NCI-H510A (cell line): ENCODE measurements at places on chromosomes 7 and 10.

GRCh38 chr7:80244206-80244916 lies 109.7 kb downstream of the GNAI1 start:
- no peak for DNase-seq

DNA sequence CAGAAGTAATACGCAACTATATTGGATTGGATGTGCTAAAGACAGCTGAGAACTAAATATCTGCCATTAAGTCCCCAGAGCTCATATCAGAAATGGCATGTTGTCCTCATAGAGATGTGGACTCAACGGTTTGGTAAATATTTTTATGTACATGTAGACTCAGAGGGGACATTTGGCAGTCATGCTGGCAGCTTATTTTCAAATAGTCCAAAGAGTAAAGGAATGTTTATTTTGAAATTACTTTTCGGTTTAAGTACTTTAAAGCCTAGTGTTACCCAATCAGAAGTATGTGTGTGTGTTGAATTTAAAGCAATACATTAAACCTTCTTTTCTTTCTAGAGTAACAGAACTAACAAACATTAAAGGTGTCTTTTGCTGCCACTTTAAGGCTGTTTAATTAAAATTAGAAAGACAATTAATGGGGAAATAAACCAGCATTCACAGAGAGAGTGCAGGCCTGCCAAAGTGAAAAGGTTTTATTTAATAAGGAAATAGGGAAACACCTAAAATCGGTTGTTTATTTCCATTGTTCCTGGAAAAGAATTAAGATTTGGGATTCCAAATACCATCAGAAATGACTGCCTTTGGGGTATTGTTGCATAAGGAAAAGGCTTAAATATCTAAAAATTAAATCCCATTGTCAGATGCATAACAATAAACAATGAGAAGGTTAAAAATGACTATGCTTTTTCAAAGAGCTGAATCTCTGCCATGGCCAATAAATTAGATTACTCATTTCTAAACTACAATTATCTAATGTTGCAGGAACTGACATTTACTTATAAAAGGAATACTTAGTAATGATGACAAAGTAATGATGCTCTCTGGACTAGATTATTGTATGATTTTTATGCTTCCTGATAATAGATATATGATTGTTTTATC lies 113.4 kb upstream of the AHR start:
- DNase-seq = no peak

DNA sequence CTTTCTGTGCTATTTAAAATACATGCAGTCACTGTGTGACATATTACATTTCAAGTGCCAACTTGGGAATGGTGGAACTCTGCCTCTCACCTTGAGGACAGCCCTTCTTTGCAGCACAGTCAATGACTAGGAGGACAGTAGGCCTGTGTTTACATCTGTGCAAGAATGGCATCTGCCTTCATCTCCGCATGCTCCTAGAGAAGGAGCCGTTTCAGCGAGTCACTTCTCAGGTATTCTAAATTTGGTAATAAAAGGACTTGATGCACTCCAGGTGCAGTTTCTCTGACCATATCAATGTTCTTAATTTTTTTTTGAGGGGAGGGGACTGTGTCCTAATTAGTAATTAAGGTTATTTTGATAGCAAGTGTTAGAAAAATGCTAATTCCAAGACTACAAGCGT lies 128.9 kb downstream of the SDK1 start:
- DNase-seq = no peak

- no peak for DNase-seq
Observed at GRCh38 chr7:37928878-37929277, 8.4 kb downstream of the EPDR1 start.

GRCh38 chr7:150450491-150451001 lies at the start of gene GIMAP8:
GIMAP8 (plus strand) TSS chr7:150450630; CDS start chr7:150466699, 16,069 bp downstream.
- no peak for DNase-seq

GRCh38 chr7:92621561-92622023 lies 31.4 kb upstream of the FAM133B start:
- DNase-seq = no peak

GRCh38 chr7:87027900-87028299 lies 31.6 kb downstream of the ELAPOR2 start:
- DNase-seq = no peak

GRCh38 chr7:13179011-13179582 lies 491.7 kb downstream of the ARL4A start:
- DNase-seq = peak; percentile 14

GRCh38 chr7:148761499-148762278 lies 63.0 kb downstream of the CUL1 start:
- no peak for DNase-seq

- no peak for DNase-seq
Observed at GRCh38 chr7:40220421-40220911, 85.7 kb downstream of the SUGCT start.

GRCh38 chr7:120337308-120337907 lies 64.4 kb downstream of the KCND2 start:
- no peak for DNase-seq

- no peak for DNase-seq
Observed at GRCh38 chr7:148699782-148700629, 1.3 kb downstream of the CUL1 start.

DNA sequence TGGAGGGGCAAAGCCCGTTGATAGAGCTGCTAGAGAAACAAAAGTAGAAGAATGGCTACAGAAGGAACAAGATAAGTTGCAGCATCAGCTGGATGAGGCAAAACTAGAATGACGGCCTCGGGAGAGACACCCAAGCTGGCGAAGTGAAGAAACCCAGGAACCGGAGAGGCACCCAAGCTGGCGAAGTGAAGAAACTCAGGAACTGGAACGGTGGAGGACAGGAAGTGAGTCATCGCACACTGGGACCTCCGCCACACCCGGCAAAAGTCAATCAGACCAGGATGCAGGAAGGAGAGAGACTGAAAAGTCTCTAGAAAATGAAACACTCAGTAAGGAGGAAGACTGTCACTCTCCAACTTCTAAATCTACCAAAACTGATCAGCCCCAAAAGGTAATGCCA lies 133.0 kb upstream of the NEBL start:
- no peak for DNase-seq

- DNase-seq = no peak
Observed at GRCh38 chr7:150648353-150649079, 16.3 kb upstream of the GIMAP6 start.

GRCh38 chr10:110686949-110687348 lies 42.8 kb downstream of the RBM20 start:
- DNase-seq = no peak

GRCh38 chr10:104080762-104081161 lies 4.9 kb downstream of the COL17A1 start:
- peak; percentile 89 for DNase-seq

GRCh38 chr7:55335151-55335550 lies 30.0 kb upstream of the LANCL2 start:
- DNase-seq = no peak

DNA sequence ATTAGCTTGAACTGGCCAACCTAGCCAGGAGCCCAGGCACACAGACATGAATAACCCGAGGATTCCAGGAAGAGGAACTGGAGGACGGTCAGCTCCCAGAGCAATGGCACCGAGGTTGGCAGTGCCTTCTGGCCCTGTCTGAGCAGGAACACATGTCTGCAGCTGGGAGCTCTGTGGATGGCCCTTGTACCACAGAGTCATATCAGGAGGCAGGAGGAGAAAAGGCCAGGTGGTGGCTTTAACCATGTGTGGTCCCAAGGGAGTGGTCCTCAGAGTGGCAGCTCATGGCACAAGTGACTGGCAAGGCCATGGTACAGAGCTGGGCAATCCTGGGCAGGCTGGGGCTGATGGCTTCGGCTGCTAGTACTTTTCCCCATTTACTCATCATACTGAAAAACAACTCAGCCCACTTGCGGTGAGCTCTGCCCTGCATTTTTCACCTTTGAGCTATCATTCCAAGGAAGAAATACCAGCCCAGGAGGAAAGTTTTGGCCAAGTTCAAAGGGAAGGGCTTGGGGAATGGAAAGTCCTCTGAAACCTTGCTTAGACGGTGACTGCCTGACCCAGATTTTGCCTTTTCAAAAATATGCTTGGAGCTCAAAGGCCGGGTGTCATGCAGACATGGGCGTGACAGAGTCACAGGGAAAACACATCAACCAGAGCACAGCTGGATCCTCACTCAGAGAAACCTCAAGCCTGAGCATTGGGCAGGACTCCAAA lies 25.7 kb upstream of the LOXL4 start:
- no peak for DNase-seq

GRCh38 chr10:4894335-4894734 lies 68.3 kb downstream of the AKR1E2 start:
- DNase-seq = no peak

DNA sequence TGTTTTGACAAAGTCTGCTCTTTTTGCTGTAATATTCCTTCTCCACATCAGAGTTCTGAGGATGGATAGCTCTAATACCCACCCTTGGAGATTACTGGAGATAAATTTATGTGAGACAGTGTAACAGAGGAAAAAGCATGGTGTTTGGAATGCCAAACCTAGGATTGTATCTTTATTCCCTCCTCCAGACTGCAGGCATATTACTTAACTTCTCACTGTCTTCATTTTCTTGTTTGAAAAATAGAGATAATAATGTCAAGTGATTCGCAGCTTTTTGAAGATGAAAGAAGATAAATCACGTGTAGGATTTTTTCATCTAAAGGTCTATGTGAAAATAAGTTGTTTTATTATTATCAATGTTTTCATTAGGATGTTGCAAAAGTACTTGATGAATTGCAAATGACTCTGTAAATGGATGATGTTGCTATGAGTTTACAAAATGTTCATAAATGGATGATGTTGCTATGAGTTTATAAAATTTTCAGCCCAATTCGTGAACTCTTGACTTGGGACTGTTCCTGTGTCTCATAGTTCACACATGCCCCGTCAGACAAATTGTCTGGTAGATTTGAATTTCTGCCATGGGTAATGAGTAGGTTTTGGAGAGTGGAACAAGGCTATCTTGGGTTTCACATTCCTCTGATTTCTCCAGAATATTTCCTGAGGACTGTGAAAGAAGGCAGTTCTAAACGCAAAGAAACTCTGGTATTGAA lies 113.1 kb upstream of the IGFBP3 start:
- DNase-seq = no peak

DNA sequence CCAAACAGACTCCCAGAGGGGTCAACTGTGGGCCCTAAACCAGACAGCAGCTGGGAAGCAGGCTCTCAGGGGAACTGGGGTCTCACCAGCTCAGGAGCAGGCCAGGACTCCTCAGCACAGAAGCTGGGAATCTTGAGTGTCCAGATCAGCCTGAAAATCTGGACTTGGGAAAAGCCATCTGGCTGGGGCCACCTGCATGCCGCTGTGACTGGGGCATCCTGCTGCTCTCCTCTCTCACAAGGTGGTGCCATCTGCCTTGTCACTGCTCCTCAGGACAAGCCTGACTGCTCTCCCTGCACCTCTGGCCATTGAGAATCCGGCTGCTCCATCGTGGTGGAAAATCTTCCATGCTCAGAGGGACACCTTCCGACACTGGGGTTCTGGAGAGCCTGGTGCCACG lies 141.4 kb downstream of the PLPP4 start:
- DNase-seq = no peak

DNA sequence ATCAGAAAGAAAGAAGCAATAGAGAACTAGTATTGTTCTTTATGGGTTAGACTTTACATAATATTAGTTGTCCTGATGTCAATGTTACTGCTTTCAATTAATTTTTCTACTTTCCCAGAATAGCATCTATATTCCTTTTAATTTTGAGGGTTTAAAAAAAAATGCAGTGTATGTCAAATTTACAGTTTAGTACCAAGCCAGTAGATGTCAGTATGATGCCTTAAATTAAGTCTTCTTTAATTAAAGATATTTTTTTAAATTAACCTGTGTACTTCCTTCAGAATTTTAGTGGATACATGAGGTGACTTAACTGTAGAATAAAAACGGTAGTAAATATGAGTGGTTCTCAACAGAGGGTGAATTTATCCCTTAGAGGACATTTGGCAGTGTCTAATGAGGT lies 35.2 kb upstream of the STOX1 start:
- no peak for DNase-seq

DNA sequence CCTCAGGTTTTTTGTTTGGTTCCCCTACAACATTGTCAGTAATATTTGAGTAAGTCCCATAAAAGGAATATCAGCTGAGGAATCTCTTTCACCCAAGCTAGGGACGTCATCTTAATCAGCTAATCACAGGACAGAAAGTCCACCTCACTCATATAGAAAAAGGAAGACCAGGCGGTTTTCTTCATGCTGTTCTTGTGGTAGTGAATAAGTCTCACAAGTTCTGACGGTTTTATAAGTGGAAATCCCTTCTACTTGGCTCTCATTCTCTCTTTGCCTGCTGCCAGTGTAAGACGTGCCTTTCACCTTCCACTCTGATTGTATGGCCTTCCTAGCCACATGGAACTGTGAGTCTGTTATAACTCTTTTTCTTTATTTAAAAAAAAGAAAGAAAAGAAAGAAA lies 308.1 kb upstream of the PFKP start:
- no peak for DNase-seq

GRCh38 chr7:12941512-12941911 lies 254.1 kb downstream of the ARL4A start:
- DNase-seq = peak; percentile 33

DNA sequence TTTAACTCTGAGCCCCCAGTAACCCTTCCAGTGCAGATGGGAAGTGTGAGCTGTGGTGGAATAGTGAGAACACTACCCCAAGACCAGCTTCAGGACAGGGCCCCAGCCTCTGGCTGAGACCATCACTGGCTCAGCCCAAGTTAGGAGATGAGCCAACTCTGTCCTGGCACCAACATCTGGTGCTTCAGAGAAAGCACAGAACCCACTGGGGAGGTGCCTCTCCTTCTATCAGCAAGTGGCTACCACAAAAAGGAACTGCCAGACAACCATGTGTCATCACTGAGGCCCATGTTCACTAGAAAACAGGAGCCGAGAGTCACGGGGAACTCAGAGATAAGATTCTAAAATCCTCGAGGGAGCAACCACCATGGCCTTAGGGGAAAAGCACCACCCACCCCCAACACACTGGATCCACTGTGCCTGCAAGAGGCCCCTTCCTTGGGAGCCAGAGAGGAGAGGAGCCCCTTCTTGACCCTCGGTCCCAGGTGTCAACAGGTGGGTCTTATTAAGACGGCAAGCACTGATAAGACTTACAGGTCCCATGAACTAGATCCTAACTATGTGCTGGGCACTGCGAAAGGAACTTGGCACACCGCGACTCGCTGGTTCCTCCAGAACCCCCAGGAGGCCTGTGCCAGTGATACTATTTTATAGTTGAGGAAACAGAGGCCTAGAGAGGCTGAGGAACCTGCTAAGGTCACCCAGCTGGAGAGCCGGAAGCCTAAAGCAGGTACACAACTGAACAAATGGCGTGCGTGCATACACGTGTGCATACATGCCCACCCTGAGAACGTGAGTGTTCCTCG lies 102.7 kb downstream of the FAM53B start:
- DNase-seq = no peak

DNA sequence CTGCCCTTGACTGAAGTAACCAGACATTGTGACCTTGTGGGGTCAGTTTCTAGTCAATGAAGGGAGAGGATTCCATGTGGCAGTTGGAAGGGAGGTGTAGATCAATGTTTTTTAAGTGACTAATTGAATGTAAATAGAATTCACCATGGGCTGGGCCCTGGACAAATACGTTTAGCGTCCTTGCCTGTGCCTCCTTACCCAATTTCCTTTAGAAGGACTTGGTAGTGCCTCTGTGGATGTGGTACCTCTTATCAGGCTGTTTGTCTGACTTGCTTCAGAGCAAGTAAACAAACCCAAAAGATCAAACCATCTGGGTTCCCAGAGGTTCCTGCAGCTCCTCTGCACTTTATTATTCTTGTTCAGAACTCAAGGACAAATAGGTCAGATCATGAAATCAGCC lies 4.3 kb upstream of the KAT6B start:
- DNase-seq = no peak

- no peak for DNase-seq
Observed at GRCh38 chr7:151061213-151062110, 2.1 kb downstream of the SLC4A2 start.
